AG04449 (cell line): ENCODE measurements at places on chromosomes 11 and 22.
A peak's percentile ranks its signal among the peaks of the same experiment; 100 is the strongest.

GRCh38 chr22:40024201-40025061, 29.7 kb downstream of the FAM83F start:
- no peak for DNase-seq

GRCh38 chr11:93747122-93747521, 5.7 kb downstream of the C11orf54 start:
- DNase-seq = no peak

DNA sequence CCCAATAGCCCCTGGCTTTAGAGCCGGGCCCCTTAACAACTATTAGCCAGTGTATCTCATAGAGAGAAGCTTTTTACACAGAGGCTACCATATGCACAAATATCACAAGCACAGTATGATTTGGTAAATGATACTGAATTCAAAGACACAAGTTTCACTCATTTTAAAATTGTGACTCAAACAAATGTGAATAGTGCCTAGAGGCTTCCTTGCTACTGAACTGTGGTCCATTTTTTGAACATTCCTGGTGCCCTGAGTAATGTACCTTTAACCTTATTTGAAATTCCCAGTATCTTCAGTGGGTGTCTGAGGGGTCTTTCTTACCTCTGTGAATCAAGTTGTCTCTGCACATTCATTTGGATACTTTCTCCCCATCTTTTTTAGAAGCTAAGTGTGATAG, 156.2 kb downstream of the MAML2 start:
- DNase-seq = no peak

- peak; percentile 89 for DNase-seq
Measured at GRCh38 chr11:73307323-73308002, 613 bp upstream of the ARHGEF17 start.

- DNase-seq = no peak
Measured at GRCh38 chr22:37401401-37402183, 25.7 kb downstream of the ELFN2 start.

DNA sequence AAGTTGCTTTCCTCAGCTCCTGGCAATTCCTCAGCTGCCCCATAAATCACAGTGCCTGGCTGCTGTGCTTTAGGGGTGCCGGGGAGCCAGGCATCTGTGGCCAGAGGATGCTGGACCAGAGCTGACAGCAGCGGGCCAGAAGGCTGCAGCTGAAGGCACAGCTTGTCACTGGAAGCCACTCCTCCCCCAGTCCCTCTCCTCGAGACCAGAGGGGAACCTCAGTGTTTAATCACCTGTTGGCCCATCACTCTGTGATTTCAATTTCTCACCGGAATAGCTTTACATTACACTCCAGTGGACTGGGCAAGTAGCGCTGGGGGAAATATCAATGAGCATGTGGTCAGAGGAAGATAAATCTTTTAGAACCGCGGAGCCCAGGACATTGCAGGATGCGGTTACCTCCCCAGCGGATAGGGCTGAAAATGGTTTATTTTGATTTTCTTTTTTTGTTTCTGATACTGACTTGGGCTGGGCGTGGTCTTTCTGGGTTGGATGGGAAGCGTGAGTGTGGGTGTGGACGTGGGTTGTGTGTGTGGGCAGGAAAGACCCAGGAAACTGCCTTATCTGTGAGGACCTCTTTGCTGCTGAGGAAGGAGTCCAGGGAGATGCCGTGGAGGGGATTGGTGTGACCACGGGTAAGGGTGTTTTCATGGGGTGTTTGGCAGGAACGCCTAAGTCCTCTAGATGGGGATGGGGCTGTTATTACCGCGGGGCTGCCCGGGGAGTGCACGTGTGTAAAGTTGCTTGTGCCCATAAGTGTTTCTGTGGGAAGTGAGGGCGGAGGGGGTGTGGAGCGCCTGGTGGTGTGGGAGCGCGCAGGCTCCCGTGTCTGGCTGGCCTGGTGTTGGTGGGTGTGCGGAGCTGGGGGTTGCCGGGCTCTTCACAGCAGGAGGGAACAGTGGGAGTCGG, 4.0 kb downstream of the DAGLA start:
- no peak for DNase-seq

DNA sequence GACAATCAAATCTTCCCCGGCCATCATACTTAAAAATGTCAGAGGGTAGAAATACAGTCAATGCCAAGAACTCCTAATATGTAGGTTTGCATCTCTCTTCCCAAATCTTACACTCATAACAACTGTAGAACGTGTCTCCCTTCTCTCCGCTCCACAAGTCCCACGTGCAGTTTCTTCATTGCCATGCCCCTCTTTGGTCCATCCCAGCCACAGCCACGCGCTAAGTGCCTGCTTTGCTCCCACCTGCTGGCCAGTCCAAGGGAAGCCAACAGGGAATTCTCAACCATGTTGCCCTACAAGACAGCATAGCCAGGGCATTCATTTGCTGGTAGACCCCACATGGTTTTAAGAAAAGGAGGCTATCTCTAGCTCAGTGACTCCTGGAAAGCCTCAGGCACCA, 420.6 kb upstream of the ISX start:
- no peak for DNase-seq

- DNase-seq = no peak
Measured at GRCh38 chr11:19673924-19674729, 38.5 kb upstream of the NAV2 start.

DNA sequence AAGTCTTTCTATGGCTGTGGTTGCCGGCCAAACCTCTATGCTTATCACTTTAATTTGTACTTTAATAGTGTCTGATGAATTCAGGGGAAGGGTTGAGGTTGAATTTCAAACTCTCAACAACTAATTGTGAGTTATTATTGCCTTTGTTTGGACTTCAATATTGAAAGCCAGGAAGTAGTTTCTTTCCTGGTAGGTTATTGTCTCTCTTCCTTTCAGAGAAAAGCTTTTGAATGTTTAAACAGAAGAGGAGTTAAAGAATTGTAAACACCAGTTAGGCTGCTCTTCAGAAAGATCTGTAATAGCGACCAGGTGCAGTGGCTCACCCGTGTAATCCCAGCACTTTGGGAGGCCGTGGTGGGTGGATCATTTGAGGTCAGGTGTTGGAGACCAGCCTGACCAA, 22.2 kb downstream of the NNMT start:
- DNase-seq = no peak

DNA sequence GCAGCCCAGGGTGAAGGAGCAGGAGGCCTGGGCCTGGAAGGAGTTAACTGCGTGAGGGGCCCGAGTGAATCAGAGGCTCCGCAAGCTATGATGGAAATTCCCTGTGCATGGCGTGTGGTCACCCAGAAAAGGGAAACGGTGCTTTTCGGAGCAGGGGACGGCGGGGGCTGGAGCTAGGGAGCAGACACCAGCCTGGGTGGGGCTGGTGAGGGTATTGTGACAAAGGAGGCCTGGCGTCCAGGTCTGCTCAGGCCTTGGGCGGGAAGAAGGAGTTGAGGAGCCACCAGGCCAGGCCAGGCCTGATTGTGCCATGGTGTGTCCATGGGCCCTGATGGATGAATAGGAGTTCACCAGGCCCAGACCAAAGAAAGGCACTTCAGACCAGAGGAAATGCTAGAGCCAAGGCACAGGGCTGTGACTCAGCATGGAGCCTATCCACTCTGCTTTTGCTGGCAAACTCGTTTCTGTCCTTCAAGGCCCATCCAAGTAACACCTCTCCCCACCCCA, 12.8 kb upstream of the SPI1 start:
- DNase-seq = no peak

DNA sequence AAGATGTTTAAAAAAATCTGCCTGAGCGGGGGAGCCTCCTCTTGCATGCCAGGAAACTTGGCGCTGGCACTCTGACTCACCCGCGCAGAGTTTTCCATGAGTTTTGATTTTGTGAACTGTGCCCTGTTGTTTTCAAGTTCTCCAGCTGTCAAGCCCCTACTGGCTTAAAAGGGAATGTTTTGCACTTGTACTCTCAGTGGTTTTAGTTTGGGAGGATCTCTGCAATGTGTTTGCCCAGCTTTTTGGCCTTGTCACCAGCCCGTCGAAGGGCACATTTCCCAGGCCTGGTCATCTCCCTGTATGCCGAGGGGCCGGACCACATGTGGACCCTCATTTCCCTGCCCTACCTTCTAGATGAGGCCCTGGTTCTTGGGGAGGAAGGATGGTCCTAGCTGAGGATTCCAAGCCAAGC, 12.2 kb downstream of the MRGPRF start:
- DNase-seq = peak; percentile 38

- DNase-seq = peak; percentile 24
Measured at GRCh38 chr11:84289381-84289906, 1003.3 kb upstream of the CCDC90B start.
